HS-5 (cell line): ENCODE measurements at places on chromosomes 7 and 10.

- no peak for DNase-seq
Observed at GRCh38 chr10:126479280-126479895, 91.1 kb upstream of the ADAM12 start.

- DNase-seq: no peak
Observed at GRCh38 chr7:97503367-97504094, 228.4 kb upstream of the TAC1 start.

DNA sequence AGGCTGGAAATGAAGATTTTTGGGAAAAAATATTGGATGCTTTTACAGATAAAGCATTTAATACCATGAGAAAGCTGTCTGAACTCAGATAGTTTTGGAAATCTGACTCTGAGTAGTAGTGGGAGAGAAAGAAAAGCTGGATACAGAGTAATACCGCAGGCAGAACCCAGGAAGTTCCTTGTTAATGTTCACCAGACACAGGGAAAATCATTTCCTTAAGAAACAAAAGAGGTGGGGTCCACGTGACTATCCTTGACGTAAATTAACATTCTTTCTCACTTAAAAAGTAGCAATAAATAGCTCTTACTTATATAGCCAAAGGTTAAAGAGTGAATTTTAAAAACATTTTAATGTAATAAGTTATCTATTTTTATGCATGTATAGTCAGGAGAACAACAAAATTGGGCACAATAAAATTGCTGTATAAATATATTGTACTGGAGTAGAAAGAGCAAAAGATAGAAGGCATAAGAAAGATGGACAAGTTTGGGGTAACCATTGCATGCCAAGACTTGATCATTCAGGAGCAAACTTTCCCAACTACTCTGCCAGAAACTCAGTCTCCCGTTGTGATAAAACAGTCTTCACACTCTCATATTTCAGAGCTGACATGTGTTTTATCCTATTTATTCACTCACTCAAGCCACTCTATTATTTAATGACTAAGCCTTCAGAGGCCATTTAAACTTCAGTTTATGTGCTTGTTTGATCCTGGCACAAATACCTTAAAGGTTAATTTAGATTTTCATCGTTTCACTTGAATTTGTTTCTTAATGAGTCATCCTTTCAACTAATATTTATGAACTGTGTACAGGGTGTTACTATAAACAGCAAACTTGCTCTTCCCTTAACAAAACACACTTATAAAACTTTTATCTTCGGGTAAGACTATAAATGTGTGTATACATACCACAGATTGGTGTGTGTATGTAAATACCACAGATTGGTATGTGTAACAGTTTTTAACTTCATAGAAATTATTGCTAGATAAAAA is 143.1 kb downstream of the GNAI1 start:
- no peak for DNase-seq

DNA sequence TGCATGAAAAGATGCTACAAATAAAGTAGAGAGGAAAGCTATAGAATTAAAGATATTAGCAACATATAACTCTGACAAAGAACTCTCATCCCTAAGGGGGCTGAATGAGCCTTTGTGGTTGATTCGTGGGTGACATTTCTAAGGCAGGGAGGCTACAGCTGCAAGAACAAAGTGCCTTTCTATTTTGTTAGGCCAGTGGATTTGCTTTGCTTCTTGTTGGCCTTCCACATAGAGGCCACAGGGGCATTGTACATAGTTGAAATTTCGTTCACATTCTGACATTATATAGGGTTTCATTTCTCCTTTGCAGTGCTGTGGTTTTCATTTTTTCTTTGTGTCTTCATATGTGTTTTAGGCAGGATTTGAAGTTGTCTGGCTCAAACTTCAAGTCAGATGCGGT is 819.2 kb upstream of the C7orf33 start:
- DNase-seq: no peak

DNA sequence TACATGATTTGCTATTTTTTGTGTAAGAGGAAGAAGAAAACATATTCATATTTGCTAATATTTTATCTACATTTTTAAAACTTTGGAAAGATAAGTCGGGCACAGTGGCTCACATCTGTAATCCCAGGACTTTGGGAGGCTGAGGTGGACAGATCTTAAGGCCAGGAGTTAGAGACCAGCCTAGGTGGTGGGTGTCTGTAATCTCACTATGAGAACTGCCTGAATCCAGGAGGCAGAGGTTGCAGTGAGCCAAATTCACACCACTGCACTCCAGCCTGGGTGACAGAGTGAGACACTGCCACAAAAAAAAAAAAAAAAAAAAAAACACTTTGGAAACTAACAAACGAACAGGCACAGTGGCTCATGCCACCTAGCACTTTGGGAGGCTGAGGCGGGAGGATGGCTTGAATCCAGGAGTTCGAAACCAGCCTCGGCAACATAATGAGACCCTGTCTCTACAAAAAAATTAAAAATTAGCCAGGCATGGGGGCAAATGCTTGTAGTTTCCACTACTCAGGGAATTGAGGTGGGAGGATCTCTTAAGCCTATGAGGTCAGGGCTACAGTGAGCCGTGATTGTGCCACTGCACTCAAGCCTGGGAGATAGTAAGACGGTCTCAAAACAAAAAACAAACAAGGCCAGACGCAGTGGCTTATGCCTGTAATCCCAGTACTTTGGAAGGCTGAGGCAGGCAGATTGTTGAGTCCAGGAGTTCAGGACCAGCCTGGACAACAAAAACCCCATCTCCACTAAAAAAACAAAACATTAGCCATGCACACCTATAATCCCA is 25.6 kb downstream of the HERC4 start:
- DNase-seq: no peak

DNA sequence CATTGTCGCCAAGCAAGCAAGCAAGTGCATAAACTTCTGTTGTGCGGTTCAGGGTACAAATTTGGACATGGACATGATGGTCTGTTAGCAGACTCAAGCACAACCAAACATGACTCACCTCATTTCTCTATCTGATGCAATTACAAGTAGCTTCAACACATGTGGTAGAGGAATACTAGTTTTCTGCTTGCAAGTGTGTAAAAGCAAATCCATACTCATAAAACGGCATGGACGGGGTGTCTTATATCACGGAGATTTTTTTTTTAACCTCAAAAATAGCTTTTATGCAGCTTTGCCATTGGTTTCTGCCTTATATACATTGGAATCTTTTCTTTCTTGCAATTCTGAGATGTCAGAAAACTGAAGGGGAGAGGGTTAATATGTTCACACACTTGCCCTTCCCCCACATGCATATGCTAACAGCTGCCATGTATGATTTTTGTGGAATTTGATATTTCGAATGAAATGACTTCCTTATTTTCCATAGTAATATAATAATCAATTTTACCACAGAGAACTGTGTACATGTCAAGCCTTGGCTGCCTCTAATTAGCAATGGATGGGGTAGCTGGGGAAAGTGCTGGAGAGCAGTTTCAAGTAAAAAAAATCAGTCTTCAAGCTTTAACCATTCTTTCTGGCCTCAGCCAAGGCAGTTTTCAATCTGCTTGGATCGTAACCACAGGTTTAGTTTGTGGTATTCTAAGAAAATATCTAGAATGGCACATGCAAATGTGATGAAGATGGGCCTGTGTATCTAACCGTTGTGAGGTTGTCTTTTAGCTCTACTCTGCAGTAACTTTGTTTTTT is 106.0 kb upstream of the PDCD4 start:
- DNase-seq: no peak

DNA sequence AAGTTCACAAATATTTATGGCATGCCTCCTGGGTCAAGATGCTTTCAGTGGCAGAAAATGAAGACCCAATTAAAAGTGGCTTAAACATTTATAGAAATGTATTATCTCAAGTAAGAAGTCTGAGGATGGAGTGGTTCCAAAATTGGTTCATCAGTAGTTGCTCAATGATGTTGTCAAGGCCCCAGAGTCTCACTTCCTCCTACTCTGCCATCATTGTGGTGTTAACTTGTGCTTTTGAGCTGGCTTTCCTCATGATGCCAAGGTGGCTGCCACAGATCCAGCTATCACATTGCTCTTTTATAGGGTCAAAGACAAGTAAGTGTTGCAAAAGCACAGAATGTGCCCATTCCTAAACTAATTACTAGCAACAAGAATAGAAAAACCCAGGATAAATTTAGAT is 404.6 kb upstream of the NRP1 start:
- DNase-seq: no peak
